Hematopoietic multipotent progenitor cell treated with erythropoietin and hydrocortisone succinate and interleukin-3 and kit ligand, for 4 days (in vitro differentiated cells): ENCODE measurements at places on chromosomes 11 and 22.

- DNase-seq = no peak
These were observed 11.0 kb downstream of the GATD1 start for GRCh38 chr11:766106-766935.

- no peak for DNase-seq
These were observed 949 bp downstream of the TP53AIP1 start for GRCh38 chr11:128941573-128942271.

DNA sequence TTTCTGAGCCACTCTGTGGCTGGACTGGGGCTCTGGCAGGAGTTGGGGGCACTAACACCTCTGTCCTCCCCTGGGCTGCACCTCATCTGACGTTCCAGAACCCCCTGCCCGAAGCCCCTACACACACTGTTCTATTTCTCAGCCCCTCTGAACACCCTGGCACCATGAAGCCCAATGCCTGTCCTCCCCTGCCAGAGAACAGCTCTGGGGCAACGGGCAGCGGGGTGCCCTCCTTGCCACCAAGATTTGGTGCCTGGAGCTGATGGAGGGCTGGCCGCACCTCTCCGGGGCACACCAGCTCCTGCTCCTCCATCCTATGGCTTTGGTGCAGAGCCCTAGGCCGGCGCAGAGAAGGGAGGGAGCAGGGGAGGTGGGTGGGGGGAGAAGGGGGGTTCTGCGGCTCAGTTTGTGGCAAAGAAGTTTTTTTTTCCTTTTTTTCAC is 16.3 kb downstream of the DUSP8 start:
- DNase-seq = no peak

DNA sequence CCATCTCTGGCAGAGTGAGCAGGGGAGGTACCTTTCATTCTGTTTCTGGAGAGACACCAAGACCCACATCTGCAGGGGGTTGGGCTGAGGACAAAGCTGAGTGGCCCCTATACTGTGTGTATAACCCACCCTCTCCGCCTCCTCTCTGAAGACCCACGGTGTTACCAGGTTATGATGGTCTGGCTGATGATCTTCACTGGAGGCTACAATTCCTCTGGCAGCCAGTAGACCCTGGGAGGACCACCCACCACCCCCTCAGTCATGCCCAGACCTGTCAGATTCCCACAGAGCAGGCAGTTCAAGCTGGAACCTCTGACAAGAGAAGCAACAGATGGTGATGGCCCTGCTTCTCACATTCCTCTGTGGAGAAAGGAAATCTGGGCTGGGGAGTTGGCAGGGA is 11.4 kb upstream of the KCNJ1 start:
- no peak for DNase-seq

DNA sequence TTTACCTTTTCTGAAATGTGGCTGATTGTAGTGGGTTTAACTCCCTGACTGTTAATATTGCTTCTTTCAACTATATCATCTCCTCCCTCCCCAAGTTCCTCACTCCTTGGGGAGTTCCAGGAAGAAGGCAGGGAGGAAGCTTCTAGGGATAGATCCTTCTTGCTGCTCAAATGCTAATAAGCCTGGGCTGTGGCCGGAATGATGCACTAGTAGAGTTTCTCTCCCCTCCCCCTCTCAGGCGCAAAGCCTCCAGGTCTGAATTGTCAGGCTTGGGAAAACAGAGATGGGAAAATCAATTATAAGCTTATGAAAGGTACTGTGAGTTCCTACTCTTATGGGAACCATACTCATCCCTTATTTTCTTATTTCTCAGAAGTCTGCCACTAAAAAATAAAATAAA is 30.8 kb downstream of the FEZ1 start:
- no peak for DNase-seq

DNA sequence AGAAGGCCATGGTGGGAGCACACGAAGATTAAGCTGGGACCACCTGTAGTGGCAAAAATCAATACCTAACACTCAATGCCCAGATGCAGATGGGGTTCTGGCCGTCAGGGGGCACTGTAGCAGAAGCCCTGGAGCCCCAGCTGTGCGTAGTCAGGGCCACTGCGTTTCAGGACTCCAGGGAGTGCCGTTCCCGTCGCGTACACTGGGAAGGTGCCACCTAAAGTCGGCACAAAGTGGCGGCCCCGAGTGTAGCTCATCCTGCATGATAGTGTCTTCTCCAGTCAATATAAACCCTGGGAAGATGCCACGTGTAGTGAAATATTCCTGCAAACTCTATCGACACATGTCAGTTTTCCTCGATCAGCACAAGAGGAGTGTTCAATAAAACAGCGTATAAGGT is 123.8 kb upstream of the NTM start:
- DNase-seq = peak; percentile 39

- DNase-seq = no peak
These were observed 12.1 kb downstream of the DERL3 start for GRCh38 chr22:23826510-23827350.

DNA sequence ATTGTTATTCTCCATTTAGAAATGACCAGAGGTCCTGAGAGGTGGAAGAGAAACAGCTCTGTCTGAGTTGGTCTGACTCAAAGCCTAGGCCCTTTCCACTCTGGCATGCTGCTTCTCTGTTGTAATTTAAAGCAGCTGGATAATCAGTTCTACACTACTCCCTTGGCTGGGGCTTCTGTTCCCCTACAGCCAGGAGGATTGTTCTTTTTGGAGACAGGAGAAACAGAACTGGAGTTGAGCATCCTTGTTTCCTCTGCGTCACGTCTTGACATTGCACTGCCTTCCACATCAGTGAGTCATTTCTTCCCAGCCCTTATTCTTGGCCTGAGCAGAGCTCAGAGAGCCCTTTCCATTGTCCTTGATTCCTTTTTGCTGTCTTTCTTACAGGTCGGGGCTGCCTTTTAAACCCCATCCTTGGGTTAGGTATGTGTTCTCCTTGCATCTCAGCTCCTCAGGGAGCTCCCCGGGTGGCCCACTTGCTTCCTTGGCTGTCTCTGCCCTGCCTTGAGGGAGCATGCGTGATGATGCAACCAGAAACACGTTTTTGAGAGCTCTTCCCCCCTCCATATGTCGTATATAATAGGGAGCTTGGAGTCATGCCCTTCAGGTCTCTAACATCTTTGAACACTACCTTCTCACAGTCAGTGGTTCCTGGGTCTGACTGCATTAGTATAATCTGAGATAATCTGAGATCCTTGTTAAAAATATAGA is 35.7 kb downstream of the CYB5R2 start:
- no peak for DNase-seq

GRCh38 chr11:34633990-34634693 is 13.2 kb downstream of the EHF start:
- peak; percentile 70 for DNase-seq

DNA sequence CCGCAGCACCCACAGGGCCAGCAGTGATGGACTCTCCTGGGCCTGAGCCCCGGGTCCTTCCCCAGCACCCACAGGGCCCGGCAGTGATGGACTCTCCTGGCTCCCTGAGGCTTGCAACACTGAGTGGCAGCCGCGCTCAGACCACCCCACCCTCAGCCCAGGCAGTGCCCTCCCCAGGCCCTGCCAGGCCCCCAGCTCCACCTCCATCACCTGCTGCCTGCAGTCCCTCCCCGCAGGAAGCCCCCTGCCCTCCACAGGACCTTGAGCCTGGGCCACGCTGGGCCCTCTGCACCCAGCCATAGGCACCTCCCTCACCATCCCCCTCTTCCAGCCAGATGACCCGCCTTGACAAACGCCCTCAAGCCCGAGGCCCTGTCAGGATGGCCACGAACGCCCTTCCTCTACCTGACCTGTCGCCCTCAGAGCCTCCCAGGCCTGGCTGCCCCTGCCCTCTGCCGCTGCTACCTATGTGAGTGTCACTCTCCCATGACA is 11.4 kb downstream of the ALG12 start:
- DNase-seq = no peak

DNA sequence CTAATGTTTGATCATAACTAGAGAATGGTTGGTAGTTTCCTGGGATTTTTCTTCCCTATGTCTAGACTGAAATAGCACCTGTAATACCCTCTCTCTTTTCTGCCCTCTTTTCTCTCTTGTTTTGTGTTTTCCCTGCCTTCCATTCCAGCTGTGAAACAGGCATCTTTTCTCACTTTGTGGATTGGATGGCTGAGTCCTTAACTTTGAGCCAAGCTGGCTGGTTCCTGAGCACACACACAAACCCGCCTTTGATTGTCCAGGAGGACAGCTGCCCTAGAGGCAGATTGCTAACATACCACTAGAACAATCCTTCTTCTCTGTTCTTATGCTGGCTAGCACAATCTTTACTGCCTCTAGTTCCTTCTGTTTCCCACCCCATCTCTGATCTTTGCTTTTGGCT is 17.7 kb downstream of the CTNND1 start:
- DNase-seq = no peak

- DNase-seq = peak; percentile 73
These were observed 1236.4 kb downstream of the FAM181B start for GRCh38 chr11:81497202-81497804.

GRCh38 chr11:131109257-131109656 is 193.0 kb upstream of the SNX19 start:
- no peak for DNase-seq

DNA sequence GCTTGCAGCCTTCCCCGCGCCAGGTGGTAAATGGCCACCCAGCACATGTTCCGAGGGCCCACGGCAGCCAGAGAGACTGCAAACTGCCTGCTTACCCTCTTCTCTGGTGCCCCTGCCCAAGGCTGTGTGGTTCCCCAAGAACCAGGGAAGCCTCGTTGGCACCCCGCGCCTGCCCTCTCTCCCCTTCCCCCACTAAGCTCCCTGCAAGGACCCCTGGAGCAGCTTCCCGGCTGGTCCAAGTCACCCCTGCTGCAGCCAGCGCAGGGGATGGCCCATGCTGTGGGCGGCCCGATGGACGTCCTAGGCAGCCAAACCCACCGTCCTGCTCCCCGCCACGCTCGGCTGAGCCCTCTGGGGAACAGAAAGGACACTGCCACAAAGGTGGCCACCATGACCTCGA is 30.2 kb downstream of the MACROD1 start:
- DNase-seq = no peak

DNA sequence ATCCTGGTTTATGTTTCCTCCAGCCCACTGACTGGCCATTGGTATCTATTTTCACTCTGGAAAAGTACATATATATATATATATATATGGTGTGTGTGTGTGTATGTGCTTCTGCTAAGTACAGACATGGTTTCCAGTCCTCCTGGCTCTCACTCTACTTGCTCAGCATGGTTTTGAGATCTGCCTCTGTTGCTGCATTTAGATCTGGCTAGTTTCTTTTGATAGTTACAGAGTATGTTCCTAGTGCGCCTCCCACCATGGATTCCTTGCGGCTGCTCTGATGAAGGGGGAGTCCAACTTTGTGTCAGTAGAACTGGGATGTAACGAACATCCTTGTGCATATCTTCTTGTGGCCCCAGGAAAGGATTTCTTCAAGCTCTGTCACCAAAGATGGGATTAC is 274.1 kb downstream of the MIAT start:
- no peak for DNase-seq

- DNase-seq = no peak
These were observed 78.8 kb upstream of the PARVA start for GRCh38 chr11:12298610-12299009.
